ENCODE measurements at places on chromosomes 6 and 20.

GRCh38 chr6:133129556-133129955 lies 111.6 kb upstream of the EYA4 start:
- DNase-seq: no peak

DNA sequence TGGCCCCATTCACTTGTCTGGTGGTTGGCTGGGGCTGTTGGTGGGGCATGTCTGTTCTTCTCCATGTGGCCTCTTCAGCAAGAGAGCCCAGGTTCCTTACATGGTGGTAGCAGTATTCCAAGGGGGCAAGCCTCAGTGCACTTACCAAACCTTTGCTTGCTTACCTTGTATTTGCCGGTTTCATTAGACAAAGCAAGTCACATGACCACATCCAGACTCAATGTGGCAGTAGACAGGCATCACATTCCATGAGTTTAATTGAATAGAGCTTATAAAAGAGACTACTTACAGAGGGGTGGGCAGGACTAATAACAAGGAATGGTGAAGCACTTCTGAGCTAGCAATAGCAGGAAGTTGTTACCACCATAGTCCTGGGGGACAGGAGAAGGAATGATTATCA lies 78.6 kb downstream of the SNAP25 start:
- DNase-seq: no peak

- DNase-seq: no peak
These were observed 89.3 kb downstream of the CAP2 start for GRCh38 chr6:17482711-17483110.

DNA sequence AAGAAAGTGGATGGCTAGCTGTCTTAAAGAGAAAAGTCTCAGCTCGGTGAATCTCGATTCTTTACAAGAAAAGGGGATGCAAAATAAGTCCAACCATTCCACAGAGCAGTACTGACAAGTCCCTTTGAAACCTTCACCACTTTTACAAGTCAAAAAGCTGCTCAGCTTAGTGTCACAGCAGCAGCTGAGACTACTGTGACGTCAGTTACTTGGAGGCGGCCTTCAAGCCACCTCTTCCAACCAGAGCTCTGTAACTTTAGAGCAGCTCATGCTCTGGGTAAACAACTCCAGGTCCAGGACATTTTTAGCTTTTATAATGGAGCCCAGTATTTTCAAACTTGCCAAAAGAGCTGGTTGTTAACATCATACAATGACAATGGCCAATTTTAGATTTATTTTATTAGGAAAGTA lies at the start of gene KIAA0408:
TSS of gene KIAA0408 (minus strand) at position 159 of the 411 bp plus-strand sequence. CDS start 5,408 bp downstream, outside the sequence.
- no peak for DNase-seq

- no peak for DNase-seq
These were observed 58.2 kb downstream of the PIGU start for GRCh38 chr20:34618676-34619075.

- no peak for DNase-seq
These were observed 13.3 kb downstream of the MCHR2 start for GRCh38 chr6:99980741-99981140.

DNA sequence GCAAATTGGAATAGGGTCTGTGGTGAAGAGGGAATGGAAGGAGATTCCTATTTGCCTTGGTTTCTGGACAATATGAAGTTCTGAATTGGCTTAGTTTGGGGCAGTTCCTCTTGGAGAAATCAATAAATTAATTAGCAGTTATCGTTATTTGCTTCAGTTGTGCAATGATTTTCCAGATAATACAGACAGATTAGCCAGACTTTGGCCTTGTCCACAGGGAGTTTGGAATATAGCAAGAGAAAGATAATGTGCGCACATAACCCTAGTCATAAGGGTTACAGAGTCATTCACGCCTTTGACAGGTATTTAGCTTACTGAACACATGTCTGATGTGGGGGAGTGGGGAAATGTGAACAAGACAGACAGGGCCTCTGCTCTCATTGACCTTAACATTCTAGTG lies 1.3 kb downstream of the ATRN start:
- no peak for DNase-seq

DNA sequence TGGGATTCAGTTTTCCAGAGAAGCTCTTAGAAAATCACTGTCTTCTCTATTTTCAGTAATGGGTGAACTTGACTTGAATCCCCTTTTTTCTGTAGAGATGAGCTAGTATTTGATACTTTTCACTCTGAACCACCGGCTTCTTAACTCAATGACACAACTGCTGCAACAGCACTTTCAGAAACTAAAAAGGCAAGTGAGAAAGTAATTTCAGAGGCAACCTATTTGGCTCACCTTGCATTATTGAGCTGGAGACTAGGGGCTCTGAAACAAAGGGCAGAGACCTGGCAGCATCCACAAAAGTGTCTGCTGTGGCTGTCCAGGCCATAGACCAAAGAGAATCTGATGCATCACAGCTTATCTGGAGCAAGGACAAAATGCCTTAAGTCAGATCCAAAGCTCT lies 289.8 kb upstream of the IRAK1BP1 start:
- DNase-seq: no peak

DNA sequence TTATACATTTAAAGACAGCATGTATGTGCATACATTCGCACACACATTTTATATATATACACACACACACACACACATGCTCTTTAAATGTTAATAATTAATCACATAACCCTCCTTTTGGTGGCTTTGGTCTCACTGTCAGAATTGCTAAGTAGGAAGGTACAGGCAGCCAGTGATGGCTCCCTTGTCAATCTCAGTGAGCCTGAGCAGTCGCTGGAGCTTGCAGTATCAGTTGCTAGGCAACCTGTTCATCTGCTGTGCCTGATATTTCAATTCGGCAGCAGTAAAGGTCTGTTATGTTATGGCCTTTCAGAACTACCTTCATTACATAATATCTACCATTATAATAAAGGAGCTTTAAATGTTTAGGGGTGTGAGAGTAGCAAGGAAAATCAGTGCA lies 374.3 kb downstream of the LMBRD1 start:
- no peak for DNase-seq

GRCh38 chr6:14693301-14694192 lies 552.3 kb upstream of the JARID2 start:
- no peak for DNase-seq

DNA sequence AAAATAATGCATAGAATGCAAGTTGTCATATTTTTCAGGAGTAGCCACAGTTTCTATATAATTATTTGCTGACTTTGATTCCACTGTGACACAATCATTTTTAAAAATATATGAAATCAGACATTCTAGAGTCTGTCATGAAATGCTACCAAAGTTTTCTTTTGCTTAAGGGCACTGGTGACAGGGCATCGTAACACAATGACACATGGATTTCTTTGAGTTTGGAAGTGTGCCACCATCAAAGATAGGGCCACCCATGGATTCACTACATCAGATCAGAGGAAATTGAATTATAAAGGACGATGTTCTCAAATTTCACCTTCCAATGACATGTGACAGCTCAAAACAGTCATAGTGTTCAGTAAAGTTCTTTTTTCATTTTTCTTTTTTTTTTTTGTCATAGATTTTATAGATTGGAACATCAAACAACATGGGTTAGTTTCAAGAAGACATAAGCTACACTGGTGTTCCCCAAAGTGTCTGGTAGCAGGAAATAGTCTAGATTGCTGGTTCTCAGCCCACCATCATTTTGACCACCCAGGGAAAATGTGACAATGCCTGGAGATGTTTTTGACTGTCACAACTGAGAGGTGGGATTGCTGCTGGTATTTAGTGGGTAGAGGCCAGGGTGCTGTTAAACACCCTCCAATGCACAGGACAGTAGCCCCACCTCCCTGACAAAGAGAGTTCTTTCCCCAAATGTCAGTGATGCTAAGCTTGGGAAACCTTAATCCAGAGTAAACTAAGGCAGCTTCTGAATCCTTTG lies 123.8 kb upstream of the DOK5 start:
- no peak for DNase-seq

DNA sequence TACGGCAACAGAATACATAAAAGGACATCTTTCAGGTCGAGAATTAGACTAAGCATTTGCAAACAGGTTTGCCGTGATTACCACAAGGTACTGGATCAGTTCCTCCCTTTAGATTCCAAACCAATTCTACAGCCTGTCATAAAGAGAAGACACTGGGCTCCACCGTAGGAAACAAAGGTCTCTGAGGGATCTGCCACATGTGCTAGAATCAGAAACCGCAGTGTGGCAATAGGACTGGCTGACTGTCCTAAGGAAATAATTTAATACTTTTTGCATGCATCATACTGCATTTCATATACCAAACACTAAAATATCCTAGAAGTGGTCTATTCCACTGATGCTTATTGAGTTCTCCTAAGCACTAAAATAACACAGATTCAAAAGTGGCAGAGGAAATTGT lies 59.2 kb downstream of the POPDC3 start:
- DNase-seq: no peak

DNA sequence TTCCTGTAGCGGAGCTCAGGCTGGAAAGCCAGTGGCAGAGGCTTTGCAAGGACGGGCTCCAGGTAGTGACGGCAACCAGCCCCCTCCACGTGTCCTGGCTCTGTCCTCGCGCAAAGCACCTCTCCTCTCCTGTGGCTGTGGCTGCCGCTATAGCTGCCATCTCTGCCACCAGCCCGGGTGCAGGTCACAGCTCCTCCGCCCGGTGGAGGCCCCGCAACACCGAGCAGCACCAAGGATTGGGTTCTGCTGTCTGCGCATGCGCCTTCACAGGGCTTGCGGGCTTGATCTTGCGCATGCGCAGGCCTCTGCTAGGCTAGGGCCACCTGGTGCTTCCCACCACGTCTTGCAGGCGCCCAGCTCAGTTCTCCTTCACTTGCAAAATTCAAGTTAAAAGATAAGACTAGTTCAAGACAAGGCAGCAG lies 625.4 kb downstream of the QKI start:
- no peak for DNase-seq

GRCh38 chr6:84424956-84425355 lies 197.5 kb upstream of the CEP162 start:
- DNase-seq: no peak

DNA sequence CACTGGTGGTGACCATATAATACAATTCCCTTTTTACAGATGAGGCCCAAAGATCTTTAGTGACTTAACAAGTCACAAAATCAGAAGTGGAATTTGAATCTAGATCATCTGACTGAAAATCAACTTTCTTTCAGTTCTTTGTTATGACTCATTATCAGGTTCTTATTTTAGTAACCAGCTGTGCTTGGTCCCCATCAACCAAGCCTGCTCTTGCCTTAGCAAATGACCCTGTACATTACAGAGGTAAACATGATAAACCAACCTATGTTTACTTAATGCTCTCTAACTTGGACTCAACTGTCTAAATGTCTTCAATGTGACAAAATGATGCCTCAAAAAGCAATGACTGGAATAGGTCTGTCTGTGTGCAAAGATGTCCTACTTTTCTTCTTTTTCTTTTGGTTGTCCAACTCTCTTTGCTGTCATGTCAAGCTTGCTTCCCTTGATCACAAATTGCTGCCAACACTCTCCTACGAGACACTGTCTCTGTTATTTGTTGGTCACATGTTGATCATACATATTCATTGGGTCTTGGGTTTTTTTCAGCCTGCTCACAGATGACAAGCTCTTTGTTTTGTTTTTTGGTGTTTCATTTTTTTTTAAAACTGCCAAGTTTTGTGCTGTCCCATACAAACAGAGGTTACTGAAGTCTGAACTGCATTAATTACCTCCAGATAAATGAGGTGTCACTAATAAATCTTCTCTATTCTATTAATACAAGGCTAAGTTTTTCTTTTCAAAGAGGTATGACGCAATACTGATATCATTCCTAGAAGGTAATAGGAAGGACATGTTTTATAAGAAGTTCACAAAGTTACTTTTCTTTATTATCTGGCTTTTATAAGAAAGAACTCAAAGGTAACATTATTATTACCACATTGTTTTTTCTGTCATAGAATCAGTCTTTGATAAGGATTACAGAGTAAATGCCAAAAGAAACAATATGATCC lies 62.2 kb upstream of the PLN start:
- no peak for DNase-seq

- no peak for DNase-seq
These were observed 86.7 kb downstream of the SCML4 start for GRCh38 chr6:107737397-107737793.

GRCh38 chr6:78192057-78192456 lies 539.2 kb downstream of the MEI4 start:
- DNase-seq: no peak

DNA sequence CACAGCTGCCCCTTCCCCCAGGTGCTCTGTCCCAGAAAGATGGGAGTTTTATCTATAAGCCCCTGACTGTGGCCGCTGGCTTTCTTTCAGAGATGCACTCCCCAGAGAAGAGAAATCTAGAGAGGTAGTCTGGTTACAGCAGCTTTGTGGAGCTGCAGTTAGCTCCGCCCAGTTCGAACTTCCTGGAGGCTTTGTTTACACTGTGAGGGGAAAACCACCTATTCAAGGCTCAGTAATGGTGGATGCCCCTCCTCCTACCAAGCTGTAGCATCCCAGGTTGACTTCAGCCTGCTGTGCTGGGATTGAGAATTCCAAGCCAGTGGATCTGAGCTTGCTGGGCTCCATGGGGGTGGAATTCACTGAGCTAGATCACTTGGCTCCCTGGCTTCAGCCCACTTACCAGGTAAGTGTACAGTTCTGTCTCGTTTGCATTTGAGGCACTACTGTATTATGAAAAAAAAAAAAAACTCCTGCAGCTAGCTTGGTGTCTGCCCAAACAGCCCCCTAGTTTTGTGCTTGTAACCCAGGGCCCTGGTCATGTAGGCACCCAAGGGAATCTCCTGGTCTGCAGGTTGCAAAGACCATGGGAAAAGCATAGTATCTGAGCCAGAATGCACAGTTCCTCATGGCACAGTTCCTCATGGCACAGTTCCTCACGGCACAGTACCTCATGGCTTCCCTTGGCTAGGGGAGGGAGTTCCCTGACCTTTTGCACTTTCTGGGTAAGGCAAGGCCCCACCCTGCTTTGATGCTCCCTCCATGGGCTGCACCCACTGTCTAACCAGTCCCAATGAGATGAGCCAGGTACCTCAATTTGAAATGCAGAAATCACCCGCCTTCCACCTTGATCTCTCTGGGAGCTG lies 275.0 kb downstream of the CENPW start:
- no peak for DNase-seq
